Body of pancreas (tissue), 4 donors: ENCODE measurements at places on chromosomes 7 and 10. TPM values are rescaled to one million over a fixed set of nuclear protein-coding genes. Genes with fewer than 3 reads are reported as not detected.

DNA sequence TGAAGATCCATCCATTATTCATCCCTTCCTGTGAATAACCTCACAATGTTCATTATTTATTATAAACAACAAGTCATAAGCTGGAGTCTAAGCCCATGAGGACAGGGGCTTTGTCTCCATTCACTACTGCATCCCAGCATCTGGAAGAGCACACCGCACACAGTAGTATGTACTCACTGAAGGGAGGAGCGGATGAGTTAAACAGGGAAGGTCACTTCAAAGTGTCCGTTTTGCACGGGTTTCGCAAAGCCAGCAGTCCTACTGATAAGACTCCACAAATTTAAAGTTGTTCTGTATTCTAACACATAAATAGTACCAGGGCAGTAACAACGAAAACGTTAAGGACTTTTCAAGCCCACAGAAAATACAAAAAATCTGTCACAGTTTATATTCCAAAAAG is 167.9 kb downstream of the PARD3 start:
- no peaks in the 10 kb centered on the region for H3K27me3 ChIP-seq
- H3K4me1 ChIP-seq, result no peaks in the 10 kb centered on the region
- no peak for DNase-seq
- no peaks in the 10 kb centered on the region for H3K36me3 ChIP-seq

HOXA10 gene
- total RNA-seq, result 0.52 TPM

A1CF gene
- total RNA-seq, result 7.8 TPM

GRCh38 chr7:134447383-134447782 is 11.5 kb downstream of the AKR1B1 start:
- no peak overlapping the region for H3K27ac ChIP-seq
- H3K4me3 ChIP-seq, result no peak overlapping the region
- no peaks in the 10 kb centered on the region for H3K4me1 ChIP-seq
- DNase-seq, result no peak

CALHM3 gene
- total RNA-seq, result 0.52 TPM
